COR-L47 (cell line): ENCODE measurements at places on chromosomes 13 and 19.

DNA sequence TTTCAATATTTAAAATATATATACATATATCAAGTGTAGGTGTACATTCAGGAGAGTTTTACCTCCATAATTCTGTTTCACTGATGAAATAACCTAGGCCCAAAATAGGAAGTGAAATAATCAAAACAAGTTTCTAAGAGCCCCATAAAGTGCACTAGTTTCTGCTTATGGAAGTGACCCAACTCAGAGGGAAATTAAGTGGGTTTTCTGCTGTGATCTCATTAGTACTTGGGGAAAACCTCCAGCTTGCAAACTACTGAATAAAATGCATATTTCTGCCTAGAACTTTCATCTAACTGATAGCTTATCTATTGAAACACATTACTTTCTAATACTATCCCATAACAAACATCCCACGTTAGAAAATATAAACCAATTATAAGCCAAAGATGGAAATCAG is 45.4 kb upstream of the MIR17HG start:
- DNase-seq = no peak

DNA sequence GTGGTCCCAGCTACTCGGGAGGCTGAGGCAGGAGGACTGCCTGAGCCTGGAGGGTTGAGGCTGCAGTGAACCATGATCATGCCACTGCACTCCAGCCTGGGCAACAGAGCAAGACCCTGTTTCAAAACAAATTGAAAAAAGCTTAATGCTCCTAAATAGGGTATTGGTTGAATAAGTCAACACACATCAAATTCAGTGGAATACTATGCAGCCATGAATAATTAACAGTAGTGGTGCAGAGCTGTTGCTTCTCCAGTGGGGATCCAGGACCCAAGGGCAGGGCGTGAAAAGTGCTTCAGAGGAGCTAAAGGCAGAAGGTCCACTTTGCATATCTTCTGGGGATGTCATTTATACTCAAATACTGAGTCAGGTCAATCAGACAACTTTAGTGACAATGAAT is 18.2 kb downstream of the SIGLEC8 start:
- DNase-seq = no peak

- DNase-seq = peak; percentile 79
These were observed 81.8 kb downstream of the GGACT start for GRCh38 chr13:100506600-100507422.

DNA sequence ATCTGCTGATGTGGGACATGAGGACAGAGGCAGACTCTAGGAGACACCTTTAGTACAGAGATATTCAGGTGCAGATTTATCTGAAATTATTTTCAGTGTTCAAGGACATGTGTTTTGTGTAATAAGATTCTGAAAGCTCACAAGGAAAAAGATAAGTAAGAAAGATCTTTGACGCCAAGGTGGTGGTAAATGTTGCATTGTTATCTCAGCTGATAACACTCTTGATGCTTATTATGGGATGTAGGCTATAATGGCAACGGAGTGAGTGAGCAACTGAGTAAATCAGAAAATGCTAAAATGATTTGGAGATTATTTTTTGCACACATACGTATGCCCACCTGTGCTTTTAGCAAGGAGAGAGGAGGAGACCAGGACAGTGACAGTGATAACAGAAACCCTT is 510.9 kb downstream of the KLF12 start:
- DNase-seq = no peak

- DNase-seq = no peak
These were observed 22.1 kb upstream of the GGACT start for GRCh38 chr13:100610391-100611347.

DNA sequence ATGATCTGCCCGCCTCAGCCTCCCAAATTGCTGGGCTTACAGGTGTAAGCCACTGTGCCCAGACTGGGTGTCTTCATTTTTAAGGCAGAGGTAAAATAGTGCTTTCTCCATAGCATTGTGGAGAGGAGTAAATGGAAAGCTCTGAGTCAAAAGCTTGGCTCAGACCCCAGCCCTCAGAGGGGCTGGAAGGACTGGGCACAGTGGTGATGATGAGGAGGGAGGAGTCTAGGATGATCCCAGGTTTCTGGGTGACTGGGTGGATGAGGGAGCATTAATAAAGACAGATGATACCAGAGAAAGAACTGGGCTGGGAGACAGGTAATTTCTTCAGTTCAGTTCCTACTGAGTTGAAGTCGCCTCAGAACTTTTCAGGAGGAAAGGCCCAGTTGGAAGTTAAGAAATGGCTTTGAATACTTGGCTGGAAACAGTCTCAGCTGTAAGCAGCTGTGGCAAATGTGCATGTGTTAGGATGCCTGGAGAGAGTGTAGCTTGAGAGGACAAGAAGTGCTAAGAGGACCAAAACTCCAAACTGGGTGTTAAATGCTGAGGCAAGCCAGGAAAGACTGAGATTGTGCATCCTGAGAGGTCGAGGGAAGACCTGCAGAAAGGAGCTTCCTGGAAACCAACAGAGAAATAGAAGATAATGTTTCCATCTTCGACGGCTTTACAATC is 37.1 kb upstream of the MEDAG start:
- no peak for DNase-seq

DNA sequence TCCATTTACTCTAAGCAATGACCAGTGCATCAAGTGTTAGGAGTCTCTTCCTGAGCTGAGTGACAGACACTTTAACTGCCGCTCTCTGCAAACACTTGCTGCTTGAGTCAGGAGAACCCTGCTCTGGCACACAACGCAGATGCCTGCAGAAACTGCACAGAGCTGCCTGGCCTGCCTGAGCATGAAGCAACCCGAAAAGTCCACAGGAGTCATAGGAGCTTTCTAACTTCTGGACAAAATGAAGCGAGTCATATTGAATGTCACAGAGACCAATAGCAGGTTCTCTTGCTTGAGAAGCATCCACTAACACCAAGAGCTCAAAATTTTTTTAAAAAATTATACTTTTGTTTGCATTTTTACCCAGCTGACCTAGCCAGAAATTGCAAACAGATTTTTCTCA is 232.4 kb downstream of the LHFPL6 start:
- DNase-seq = no peak

DNA sequence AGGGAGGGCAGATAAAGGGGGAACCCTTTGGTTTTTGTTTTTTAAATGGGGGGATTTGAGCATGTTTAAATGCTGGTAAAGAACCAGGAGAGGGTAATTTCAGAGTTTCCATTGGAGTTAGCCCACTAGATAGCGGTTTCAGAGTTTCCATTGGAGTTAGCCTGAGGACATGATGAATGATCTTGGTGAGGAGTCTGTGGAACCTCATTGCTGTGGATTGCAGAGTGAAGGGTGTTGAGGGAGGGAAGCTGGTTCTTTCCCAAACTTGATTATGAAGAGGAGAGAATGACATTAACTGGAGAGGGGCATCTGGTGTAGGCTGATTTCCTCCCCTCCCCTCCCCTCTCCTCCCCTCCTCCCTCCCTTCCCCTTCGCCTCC is 5.0 kb downstream of the WASF3 start:
- DNase-seq = no peak

- DNase-seq = no peak
These were observed 33.9 kb upstream of the GRTP1 start for GRCh38 chr13:113397608-113398425.

GRCh38 chr19:16938211-16938610 is 49.4 kb downstream of the F2RL3 start:
- no peak for DNase-seq

DNA sequence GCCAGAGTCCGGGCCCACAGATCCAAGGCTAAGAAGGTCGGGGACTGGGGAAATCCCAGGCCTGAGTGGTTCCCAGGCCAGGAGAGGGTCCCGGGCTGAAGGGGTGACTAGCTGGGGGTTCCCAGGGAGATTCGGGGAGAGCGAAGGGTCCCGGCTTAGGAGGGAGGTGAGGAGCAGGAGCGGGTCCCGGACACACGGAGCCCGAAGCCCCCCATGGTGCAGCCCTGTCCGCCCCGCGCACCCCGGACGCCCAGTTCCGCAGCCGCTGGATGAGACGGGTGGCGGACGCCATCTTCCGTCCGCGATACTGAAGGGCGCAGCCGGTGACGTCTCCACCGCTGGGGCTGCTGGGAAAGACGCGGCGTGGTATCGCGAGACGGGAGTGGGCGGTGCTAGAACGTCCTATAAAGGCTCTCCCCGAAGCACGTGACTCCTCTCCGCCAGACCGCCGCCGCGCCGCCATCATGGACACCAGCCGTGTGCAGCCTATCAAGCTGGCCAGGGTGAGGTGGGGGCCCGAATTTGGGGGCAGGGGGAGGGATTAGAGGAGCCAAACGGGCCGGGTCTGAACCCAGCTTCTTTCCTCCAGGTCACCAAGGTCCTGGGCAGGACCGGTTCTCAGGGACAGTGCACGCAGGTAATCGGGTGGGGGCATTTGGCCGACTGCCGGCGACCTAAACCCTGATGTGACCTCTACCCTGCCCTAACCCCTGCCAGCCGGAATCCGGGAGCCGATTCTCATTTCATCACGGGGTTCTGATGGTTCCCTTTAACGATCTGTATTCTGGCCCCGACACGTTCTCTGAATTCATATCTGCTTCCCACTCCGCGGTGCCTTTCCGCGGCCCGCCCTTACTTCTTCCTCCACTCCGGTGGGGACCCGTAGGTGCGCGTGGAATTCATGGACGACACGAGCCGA is at the start of the genes NDUFA7 and RPS28:
TSS of gene NDUFA7 (minus strand) at position 309 of the 919 bp plus-strand sequence. CDS start at position 292, 17 bp downstream.
TSS of gene RPS28 (plus strand) at position 430 of the 919 bp plus-strand sequence. CDS start at position 465, 35 bp downstream.
- peak; percentile 95 for DNase-seq

DNA sequence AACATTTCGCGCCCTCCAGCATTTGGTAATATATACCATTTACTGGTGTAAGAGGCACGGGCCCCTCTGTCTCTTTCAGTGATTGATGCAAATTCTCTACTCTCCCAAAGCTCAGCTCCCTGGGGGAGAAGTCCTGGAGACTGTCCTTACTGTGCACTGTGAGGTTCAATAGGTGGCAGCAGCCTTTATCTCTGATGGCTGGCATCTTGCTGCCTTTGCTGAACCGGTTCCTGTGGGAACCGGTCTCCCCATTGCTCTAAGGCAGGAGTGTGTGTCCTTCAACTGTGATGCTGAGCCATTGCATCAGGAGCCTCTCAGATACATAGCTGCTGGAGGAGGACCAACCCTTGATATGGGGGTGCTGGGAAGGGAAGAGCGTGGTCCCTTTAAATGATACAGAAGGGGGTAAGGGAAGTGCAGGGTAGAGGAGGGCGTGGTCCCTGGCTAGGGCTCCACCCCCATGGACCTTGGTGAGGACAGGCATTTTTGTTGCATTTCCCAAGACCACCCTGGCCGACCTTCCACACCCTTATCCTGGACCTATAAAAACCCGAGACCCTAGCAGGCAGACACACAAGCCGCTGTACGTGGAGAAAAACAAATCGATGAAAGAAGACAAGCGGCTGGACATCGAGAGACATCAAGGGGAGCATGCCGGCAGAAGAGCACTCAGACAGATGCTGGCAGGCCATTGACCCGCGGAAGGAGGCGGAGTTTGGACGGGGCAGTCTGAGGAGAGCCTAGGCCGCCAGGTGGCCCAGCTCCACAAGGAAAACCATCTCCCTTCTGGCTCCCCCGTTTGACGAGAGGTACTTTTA is 41.1 kb upstream of the GTF3A start:
- no peak for DNase-seq

DNA sequence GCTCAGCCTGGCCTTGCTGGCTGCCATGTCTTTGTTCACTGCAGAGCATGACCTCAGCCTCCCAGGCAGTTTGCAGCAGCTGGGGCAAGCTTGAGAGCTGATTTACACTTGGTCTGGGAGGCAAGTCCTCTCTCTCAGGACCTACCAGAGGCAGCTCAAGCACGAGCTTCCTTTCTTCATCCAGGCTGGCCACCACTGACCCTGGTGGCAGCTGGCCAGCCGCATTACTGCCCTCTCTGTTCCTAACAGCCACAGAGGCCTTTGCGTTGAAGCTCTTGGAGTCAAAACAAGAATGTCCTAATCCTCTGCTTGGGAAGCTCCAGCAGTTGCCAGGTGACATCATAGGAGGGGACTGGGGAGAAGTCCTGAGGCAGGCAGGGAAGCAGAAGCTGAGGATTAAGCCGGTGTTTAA is 85.7 kb downstream of the NUFIP1 start:
- DNase-seq = no peak

DNA sequence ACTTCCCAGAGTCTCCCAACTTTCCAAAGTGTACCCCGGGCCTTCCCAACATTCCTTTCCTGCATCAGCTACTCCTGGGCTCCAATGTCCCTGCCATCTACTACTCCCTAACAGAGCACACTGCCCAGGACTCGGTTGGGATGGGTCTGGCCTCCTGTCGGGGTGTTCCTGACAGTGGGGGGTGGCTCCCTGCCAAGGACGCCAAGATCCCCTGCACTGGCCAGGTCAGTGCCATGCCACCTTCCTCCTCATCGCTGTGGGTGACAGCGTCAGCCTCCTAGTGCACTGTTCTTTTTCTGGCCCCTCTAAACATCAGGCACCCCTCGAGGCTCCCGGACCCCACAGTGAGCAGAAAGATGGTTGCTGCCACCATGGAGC is 13.8 kb downstream of the EPS15L1 start:
- DNase-seq = no peak

DNA sequence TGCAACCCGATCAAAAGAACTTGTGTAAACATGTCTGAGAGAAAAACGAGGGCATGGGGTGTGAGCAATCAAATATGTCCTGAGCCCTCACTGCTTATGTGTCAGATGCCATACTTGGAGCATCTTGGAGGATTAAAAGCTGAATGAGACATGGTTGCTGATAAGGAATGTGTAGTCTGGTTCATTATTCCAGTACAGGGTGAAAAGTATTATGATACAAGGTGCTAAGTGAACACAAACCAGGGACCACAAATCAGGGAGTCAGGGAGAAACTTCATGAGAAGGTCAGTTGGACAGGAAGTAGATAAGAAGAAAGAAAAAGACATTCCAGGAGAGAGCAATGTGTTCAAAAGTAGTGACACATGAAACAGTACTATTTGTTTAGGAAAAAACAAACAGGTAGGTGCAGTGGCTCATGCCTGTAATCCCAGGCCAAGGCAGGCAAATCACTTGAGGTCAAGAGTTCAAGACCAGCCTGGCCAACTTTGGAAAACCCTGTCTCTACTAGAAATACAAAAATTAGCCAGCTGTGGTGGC is 2.0 kb upstream of the RCBTB1 start:
- no peak for DNase-seq

GRCh38 chr19:38975214-38975860 is at the start of gene FBXO17:
TSS of gene FBXO17 (minus strand) at chr19:38975742. CDS start at chr19:38950319, 25,423 bp downstream.
- DNase-seq = no peak

GRCh38 chr19:33446330-33447293 is 73.1 kb downstream of the CEBPG start:
- DNase-seq = no peak

DNA sequence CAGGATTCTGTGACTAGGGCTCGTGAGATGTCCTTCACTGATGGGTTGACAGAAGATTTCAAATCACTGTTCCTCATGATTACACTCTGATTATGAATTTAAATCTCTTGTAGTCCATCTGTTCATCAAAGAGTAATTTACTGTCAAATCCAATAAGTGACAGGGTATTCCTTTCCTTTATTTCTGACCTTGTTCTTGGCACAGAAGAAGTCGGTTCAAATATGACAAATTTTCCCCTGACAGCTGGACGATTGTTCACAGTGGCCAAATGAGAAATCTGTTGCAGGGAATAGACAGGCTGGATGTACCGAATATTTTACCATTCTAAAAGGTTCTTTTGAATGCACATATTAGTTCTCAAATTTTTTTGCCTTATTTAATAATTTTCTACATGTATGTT is 767.3 kb upstream of the GPC6 start:
- no peak for DNase-seq
